Uterine smooth muscle cell (primary cell): ENCODE measurements at places on chromosomes 6 and 20. TPM values are rescaled to one million over a fixed set of nuclear protein-coding genes. Genes with fewer than 3 reads are reported as not detected.

The FAM162B gene
- total RNA-seq, result 6.5 and 14.1 TPM in 2 replicates

The HEY2 gene
- total RNA-seq, result not detected in 2 replicates

The CCN6 gene
- total RNA-seq, result not detected in 2 replicates

The PACRG gene
- 0.25 and 0.33 TPM in 2 replicates for total RNA-seq

The ERVFRD-1 gene
- under 0.01 and 0.12 TPM in 2 replicates for total RNA-seq

The ECT2L gene
- total RNA-seq, result 0.12 TPM in 1 of 2 replicates, not detected in the other

The TMEM63B gene
- total RNA-seq, result 25.3 and 32.9 TPM in 2 replicates

The SPTLC3 gene
- 3.0 and 4.0 TPM in 2 replicates for total RNA-seq

The MAP1LC3A gene
- 6.5 and 22.2 TPM in 2 replicates for total RNA-seq

The CFAP61 gene
- total RNA-seq, result 0.22 and 0.25 TPM in 2 replicates

The GGTLC1 gene
- not detected in 2 replicates for total RNA-seq

The CENPW gene
- 14.5 and 36.6 TPM in 2 replicates for total RNA-seq

The FAM83C gene
- total RNA-seq, result not detected in 2 replicates

The TCF21 gene
- total RNA-seq, result 1.9 and 5.5 TPM in 2 replicates

The GRM1 gene
- total RNA-seq, result not detected in 2 replicates

The COL11A2 gene
- total RNA-seq, result 0.11 and 0.12 TPM in 2 replicates

The TMEM244 gene
- 0.66 TPM in 1 of 2 replicates, not detected in the other for total RNA-seq
